Aorta (tissue), 5 donors: ENCODE measurements at places on chromosomes 2 and 18. TPM values are rescaled to one million over a fixed set of nuclear protein-coding genes. Genes with fewer than 3 reads are reported as not detected.
A peak's percentile ranks its signal among the peaks of the same experiment; 100 is the strongest.

GRCh38 chr2:65396348-65397026, 35.9 kb downstream of the SPRED2 start:
- no peak for DNase-seq
- no peaks in the 10 kb centered on the region for H3K27me3 ChIP-seq
- no peaks in the 10 kb centered on the region for H3K36me3 ChIP-seq
- no peak overlapping the region for H3K4me3 ChIP-seq

DNA sequence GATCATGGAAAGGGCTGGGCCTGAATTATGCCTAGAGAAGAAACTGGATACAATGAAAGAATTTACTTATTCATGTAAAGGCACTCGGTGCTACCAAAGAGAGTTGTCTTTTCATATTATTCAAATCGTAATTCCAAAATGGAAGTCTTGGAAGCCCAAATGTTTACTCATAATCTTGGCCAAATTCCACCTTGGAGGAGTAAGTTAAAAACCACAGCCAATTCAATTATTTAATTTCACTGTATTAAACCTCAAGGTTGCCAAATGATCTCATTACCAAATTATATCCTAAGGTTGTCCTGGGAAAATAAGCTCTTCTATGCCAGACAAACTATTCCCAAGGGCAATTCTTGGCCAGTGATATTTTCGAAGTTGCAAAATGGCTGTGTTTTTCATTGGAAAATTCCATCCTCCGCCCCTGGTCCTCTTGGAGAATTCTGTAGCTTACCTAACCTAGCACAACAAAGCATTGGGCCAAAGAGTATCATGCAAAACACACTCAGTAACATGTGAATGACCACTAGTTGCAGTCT, 11.1 kb upstream of the VPS4B start:
- DNase-seq, result no peak
- no peaks in the 10 kb centered on the region for H3K36me3 ChIP-seq
- no peak overlapping the region for H3K4me3 ChIP-seq

DNA sequence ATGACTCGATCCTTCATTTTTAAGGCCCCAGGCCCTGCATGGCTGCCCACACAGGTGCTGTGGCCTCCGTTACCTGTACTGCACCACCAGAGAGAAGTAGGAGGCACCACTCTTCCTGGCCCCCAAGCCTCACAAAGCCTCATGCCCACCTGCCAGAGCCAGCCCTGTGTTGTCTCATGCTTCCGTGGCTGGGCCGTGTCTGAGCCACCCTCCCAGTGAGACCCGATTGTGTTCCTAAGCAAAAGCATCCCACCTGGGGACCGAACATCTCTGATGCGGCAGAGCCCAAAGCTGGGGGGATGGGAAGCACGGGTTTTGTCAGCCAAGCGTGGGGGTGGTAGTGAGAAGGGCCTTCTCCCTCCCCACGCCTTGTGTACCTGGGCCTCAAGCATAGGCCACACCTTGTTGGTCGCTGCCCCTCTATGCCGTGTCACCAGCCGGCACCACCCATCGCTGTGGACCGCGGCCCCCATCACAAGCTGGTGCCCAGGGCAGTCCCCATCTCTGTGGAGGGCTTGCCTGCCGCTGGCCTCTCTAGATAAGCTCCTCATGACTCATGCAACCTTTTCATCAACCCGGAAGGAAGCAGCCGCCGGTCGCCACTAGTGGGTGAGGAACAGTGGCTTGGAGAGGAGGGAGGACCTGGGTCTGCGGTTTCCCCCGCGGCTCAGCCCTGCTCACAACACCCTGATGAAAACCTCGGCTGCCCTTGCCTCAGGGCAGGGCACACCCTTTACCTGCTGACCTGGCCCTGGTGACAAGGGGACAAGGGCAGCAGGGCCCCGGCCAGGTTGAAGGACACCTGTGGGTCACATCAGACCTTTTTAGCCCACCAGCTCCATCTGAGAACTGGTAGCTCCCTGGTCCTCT, 2.7 kb upstream of the RNPEPL1 start:
- DNase-seq, result peak; percentile 89
- no peaks in the 10 kb centered on the region for H3K36me3 ChIP-seq
- H3K27me3 ChIP-seq, result no peaks in the 10 kb centered on the region
- no peaks in the 10 kb centered on the region for H3K4me1 ChIP-seq
- no peak overlapping the region for H3K4me3 ChIP-seq
- H3K27ac ChIP-seq, result peak overlapping the region; percentile 23

- no peak overlapping the region for H3K27ac ChIP-seq
- H3K4me1 ChIP-seq, result no peaks in the 10 kb centered on the region
- H3K27me3 ChIP-seq, result no peaks in the 10 kb centered on the region
- no peaks in the 10 kb centered on the region for H3K36me3 ChIP-seq
- DNase-seq, result no peak
These were observed 81.3 kb downstream of the STRADB start for GRCh38 chr2:201532686-201533304.

The STON1 gene
- 22.2 TPM for polyA plus RNA-seq
